ENCODE measurements at places on chromosomes 12 and 14.

DNA sequence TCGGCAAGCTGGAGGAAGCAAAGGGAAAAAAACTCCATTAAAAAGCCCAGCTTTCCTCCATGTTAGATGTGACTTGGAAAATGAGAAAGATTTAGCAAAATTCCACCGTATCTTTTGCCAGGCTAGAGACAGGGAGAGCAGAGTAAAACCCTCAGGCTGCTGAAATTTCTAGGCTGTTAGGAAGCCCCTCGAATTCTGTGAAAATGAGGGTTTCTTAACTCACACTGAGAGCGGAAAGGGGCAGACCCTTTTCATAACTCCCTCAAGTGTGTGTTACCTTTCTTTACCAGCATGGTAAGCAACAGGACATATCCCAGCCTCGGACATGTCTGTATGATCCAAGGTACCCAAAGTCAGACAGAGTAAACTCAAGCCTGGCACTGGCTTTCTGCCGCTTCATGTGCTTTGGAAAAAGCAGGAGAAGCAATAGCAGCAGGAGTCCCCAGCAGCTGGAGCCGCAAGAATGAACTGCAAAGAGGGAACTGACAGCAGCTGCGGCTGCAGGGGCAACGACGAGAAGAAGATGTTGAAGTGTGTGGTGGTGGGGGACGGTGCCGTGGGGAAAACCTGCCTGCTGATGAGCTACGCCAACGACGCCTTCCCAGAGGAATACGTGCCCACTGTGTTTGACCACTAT is at the start of gene RHOJ:
TSS of gene RHOJ (plus strand) at position 37 of the 637 bp plus-strand sequence. CDS start at position 464, 427 bp downstream.
- peak; percentile 10 for DNase-seq

GRCh38 chr14:43894534-43894933 is 612.5 kb downstream of the FSCB start:
- DNase-seq, result no peak

GRCh38 chr12:81949841-81950308 is 190.7 kb upstream of the PPFIA2 start:
- DNase-seq, result no peak

- no peak for DNase-seq
Observed at GRCh38 chr14:73751157-73751691, 37.0 kb upstream of the PNMA1 start.

GRCh38 chr12:64407342-64408223 is 3.4 kb downstream of the XPOT start:
- DNase-seq, result no peak

DNA sequence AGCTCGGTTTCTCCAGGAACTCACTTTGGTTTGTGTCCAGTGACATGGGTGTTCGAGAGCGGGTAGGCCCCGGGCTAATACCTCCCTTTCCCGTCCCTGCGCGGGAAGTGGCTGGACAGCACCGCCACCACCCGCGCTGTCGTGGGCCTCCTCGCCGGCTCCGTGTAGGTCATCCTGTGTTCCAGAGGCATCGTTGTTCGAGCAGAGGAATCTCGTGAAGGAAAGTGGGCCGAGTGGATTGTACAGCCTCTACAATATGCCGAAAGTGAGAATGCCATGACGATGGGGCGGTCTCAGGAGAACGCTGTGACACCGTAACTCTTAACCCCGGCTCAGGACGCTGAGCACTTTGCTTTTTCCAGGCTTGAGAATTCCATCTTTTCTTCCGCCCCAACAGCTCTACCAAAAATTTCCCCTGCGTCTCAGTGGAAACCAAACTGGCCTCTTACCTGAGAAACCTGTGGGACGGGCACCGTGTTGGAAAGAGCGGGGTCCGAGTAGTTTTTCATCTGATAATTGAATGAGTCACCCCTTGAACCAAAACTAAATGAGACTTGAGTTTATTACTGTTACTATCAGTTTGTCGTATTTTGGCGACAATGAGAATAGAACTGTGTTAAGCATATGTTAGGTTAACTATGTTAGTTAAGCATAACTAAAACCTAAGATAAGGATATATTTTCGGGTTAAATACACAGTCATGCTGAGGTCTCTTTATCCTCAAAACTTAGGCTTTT is 510 bp downstream of the EIF2S1 start:
- no peak for DNase-seq

DNA sequence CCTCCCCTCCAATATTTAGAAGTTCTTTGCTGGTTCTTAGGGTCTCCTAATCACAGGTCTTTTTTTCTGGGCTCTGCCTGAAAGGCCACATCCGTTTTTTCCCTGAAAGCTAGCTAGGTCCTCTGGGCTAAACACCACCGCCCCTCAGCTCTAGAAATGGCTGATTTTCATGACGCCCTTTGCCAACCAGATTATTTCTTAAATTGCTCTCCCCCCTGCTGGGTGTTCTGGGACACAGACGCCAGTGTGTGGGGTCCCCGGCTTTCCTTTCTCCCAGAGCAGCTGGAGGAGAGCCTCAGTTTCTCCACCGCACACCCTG is 45.3 kb upstream of the ATP23 start:
- peak; percentile 38 for DNase-seq

DNA sequence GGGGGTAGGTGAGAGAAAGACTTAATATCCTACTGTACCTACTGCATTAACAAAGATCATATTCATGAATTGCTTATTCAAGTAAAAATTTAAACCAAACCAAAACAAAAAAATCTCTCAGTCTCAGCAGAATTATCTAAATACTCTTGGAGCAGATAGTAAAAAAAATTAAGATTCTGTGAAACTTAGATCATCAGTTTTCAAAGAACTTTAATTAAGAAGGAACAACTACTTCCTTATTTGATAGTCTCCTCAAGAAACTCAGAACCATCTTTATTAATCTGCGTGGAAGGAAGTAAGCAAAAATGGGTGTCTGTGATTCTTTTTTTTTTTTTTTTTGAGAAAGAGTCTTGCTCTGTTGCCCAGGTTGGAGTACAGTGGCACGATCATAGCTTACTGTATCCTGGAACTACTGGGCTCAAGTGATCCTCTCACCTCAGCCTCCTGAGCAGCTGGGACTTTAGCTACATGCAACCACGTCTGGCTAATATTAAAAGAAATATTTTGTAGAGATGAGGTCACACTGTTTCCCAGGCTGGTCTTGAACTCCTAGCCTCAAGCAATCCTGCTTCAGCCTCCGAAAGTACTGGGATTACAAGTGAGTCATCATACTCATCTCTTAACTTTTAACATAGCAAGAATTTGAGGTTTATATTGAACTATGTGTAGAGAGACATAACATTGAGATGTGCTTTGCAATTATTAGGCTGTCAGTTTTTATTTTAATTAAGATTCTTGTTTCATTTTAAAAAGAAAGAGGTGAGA is 37.4 kb downstream of the GAS2L3 start:
- peak; percentile 17 for DNase-seq

GRCh38 chr14:67562025-67562775 is 29.1 kb downstream of the PLEKHH1 start:
- DNase-seq, result no peak

- DNase-seq, result no peak
Observed at GRCh38 chr12:29869946-29870345, 86.2 kb upstream of the TMTC1 start.

DNA sequence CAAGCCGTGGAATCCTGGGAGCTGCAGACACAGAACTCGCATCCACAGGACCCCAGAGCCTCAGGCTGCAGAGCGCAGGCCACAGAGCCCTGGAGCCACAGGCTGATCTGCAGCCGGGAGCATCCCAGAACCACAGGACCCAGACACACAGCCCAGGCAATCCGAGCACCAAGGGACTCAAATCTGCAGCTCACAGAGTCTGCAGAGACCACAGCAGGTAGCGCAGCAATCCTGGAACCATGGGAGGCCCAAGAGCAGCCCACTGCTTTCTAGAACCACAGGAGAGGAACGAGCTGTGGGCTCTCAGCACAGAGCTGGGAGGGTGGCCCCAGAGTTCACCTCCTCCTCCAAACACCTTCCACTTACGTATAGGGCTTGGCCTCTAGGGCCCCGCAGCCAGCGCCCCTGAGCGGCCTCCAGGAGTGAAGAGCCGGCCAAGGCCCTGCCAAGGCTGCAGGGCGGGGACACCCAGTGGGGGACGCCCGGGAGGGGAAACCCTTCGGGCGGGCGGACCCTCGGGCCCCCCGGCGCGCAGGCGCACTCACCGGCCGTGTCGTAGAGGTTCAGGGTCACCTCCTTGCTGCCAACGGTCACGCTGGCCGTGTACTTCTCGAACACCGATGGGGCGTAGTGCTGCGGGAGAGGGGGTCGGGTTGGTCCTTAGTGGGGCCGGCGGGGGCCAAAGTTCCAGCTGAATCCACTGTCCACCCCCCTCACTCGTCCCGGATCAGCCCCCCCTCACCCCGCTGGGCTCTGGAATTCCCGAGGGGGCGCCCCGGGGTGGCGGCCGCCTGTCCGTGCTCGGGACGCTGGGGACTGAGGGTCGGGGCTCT is 665 bp downstream of the RHOF start:
- DNase-seq, result no peak

GRCh38 chr14:32584079-32584478 is 255.0 kb downstream of the AKAP6 start:
- DNase-seq, result no peak

GRCh38 chr12:116603546-116604177 is 44.5 kb downstream of the MAP1LC3B2 start:
- DNase-seq, result no peak

DNA sequence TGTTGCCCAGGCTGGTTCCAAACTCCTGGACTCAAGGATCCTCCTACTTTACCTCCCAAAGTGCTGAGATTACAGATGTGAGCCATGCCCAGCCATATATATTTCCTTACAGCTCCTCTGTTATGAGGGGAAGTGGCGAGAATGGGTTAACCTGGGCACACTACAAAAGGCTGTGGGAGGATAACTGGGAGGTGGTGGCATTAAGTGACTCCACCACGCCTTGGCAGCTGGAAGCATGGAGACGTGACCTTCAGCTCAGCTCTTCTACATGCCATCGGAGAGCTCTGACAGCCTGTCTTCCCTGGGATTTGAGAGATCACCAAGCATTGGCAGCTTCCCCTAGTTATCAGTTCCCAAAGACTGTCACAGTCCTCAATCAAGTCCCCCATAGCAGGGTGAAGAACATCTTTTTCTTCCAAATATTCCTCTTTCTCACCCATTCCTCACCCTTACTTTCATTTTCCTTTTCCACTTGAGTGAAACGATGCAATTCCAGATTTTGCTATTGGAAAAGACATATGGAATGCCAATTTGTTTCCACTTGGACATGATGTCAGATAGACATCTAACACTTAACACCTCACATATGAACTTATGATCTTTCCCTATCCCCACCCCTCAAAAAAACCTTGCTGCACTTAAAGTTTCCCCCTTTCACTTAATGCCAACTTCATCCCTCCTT is 48.5 kb downstream of the PHLDA1 start:
- peak; percentile 32 for DNase-seq

- DNase-seq, result no peak
Observed at GRCh38 chr12:109952873-109953272, 43.3 kb downstream of the GIT2 start.

Data from LHCN-M2 (cell line).